ENCODE measurements at places on chromosomes 2 and 18.
A peak's percentile ranks its signal among the peaks of the same experiment; 100 is the strongest.

- DNase-seq = no peak
These were observed 5.7 kb downstream of the KIF1A start for GRCh38 chr2:240814280-240814679.

GRCh38 chr18:41134426-41134825, 820.6 kb upstream of the PIK3C3 start:
- DNase-seq = no peak

DNA sequence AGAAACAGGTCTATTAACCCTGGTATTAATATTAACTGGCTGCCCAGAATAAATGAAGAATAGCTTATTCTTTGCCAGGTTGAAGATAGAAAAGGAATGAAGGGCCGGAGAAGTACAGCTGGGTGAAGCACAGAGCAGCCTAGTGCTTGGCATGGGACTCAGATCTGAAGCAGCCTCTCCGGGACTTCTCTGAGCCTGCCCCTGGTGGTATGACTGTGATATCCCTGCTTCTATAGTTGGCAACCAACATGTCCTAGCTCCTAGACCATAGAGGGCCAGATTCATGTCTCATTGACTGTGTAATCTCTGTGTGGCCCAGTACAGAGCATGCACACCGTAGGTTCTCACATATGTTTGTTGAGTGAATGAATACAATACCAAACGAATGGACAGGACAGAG, 107.8 kb downstream of the MSH2 start:
- no peak for DNase-seq

- DNase-seq = no peak
These were observed 6.8 kb upstream of the CHMP3 start for GRCh38 chr2:86570059-86570458.

DNA sequence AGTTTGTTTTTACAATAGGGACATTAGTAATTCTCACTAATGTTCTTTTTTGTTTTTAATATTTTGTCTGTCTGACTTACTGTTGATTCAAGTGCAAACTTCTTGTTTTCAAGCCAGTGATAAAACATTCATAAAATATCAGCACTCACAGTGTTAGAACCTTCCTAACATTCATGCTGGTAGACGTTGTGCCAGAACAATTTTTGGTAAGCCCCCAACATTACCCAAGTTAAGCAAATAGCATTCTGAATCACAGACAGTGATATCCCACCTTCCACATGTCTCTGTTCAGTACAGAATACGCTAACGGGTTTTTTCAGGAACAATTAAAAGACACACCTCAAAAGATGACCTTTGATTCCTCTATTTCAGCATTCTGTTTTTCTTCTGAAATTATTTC, 390.3 kb downstream of the ARHGAP15 start:
- DNase-seq = no peak

DNA sequence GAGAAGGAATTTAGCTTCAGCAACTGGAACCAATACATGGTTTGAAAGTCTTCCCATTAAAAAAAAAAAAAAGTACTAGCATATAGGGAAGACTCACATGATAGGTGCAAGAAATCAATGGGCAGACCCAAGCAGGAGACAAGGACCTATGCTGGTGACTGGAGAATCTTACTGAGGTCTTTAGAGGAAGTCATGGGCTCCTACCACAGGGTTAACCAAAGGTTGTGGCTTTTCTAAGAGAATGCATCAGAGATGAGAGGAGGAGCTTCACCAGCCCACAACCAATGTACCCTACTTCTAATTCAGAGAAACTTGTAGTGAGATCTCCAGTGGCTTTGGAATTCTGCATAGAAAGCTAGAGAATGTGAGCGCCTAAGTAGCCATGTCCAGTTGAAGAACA, 207.4 kb downstream of the NCKAP5 start:
- no peak for DNase-seq

GRCh38 chr2:207067473-207067872, 98.3 kb downstream of the KLF7 start:
- no peak for DNase-seq

GRCh38 chr2:233833345-233833744, 21.0 kb downstream of the HJURP start:
- DNase-seq = no peak

- DNase-seq = no peak
These were observed 638.1 kb downstream of the ERBB4 start for GRCh38 chr2:211900518-211900917.

- DNase-seq = no peak
These were observed 18.1 kb downstream of the TEX51 start for GRCh38 chr2:126916744-126917143.

DNA sequence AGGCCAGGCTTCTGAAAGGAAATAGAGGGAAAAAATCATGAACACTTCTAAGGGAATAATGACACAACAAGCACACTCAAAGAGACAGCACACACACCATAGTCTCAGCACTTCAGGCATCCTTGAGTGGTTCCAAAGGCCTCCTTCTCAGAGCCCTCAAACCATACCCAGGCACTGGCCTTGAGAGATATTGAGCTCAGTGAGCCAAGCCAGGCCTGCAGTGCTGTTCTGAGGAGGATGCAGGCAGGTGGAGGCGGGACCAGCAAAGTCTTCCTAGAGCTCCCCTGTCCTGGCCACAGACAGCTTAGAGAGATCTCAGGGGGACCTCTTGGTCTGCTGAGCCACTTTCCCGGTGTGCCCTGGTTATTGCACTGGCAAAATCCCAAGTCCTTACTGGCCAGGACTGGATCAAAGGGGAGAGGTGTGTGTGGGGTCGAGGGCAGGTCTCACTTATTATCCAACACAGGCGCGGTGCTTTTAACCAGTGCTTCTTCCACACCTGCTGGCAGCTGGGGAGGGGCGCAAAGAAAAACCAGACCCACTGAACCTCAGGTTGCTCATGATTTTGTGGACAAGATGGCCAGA, 86.8 kb upstream of the HAAO start:
- DNase-seq = no peak

- DNase-seq = peak; percentile 76
These were observed 60.4 kb downstream of the FAM161A start for GRCh38 chr2:61793389-61793836.

- no peak for DNase-seq
These were observed 21.9 kb upstream of the RNF149 start for GRCh38 chr2:101330253-101330933.

- DNase-seq = no peak
These were observed 43.6 kb downstream of the POLE4 start for GRCh38 chr2:75002007-75002406.

DNA sequence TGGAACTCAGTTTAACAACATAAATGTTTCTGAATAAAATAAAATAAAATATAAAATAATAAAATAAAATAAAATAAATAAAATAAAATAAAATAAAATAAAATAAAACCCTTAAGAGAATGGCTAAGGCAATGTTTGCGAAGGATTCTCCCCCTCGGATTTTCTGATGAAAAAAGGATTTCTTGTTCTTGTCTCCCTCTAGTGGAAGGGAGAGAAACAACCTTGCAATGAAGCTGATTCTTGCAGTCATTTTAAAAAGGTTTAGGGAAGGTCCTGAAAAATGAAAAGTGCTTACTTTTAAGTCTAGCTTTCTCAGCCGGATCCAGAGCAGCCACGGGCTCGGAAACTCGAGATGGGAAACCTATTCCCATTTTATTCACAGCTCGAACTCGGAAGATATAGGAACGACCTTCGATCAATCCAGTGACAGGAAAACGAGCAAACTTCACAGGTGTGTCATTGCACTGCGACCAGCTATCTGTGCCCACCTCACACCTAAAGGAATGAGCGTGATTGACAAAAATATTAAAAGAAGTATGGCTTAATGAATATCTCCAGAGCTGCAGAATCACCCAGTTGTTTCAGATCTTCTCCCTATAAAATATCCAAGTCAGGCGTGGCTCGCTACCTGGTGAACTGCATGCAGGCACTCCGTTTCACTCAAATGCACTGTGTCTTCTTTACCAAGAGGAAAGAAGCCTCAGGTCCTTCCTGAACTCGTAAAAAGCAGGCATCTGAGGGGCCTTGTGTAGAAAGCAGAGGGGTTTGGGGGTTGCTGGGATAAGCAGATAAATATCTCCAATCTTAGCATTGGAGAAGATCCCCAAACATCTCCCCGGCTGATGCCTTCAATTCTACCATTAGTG, 68.1 kb downstream of the MYOM1 start:
- DNase-seq = peak; percentile 28

GRCh38 chr2:112579241-112579640, 5.2 kb upstream of the CHCHD5 start:
- DNase-seq = no peak

DNA sequence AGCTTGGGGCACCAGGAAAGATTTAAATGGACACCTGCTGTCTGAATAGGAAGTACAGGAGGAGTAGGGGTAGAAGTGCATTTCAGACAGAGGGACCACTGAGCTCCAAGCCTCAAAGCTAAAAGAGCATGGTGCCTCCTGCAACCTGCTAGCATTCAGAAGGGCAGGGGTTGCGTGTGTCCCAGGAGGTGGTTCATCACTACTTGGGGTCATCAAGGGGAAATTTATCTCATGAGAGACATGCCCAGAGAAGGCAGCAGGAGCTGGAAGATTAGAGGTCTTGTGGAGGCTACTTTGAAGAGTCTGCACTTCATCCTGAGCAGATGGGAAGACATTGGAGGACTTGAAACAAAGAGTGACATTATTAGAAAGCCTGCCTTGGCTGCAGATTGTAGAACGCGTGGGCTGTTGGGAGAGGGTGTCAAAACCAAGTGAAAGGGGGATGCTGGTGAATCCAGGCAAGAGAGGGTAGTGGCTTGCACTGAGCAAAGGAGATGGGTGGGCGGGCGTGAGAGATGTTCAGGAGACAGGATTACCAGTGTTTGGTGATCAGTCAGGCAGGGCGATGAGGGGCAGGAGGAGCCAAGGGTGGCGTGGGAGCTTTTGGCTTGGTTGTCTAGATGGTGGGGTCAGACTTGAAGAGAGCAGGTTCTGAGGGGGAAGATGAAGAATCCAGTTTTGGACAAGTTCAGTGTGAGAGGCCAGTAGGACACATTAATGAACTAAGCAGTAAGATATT, 154.0 kb downstream of the DYSF start:
- DNase-seq = no peak

GRCh38 chr2:134379293-134379692, 125.4 kb downstream of the MGAT5 start:
- DNase-seq = no peak

All from HEK293T (cell line).